T-helper 9 cell (primary cell): ENCODE measurements at places on chromosomes 5 and 9.

DNA sequence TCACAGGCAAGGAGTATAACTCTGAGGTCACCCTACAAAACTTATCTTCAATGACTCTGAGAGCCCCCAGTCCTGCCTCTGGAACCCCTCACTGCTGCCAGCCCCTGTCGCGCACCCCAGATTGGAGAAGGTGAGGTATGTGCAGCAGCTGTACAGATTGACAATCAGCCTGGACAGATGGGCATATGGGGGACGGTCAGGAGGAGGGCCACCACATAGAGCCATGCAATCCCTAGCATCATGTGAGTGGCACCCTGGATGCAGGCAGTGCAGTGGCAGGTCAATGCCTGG, 90.1 kb downstream of the LMX1B start:
- no peak for DNase-seq

DNA sequence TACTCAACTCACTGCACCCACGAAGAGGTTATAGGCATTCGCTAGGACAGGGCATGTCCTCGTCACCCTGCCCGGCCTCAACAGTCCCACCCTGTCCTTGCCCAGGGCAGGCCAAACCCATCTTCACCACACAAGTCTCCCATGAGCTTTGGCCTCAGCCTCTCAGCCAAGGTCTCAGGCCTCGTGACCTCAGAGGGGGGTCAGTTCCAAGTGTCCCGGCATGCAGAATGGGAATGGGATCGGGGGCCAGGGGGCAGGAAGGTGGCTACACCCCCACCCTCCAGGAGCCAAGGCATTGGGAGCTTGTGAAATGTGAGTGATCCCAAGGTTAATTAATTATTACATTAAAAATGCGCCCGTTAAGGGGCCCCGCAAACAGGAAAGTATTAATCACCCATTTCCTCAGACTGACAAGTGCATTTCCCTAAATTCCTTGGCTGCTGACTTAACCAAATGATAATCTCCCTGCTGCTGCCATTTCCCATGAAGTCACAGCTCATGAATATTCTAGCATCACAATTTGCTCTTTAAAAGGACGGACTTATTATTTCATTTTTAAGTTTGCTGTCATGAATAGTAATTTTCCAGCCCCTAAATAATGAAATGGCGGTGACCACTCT, 8.0 kb upstream of the UBAC1 start:
- no peak for DNase-seq

GRCh38 chr9:95138474-95138873, 179.0 kb downstream of the FANCC start:
- DNase-seq = no peak

- DNase-seq = no peak
Measured at GRCh38 chr9:80946496-80947170, 742.7 kb downstream of the TLE1 start.

- no peak for DNase-seq
Measured at GRCh38 chr9:75452512-75452911, 364.2 kb downstream of the OSTF1 start.
